CMK (cell line): ENCODE measurements at places on chromosomes 11 and 22.

DNA sequence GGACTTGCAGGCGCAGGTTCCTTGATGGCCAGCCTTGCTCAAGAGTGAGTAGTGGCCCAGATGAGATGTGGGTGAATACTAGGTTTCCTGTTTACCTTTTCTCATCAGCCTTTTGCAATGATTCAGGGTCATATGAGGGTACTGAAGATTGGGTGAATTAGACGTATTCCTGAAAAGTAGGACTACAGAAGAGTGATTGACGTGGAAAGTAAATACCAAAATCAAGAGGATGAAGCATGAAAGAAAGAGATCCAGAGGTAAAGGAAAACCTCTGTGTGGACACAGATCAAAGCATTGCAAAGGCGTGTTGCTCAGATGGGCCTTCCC is 59.9 kb downstream of the CYB5R2 start:
- DNase-seq = no peak

DNA sequence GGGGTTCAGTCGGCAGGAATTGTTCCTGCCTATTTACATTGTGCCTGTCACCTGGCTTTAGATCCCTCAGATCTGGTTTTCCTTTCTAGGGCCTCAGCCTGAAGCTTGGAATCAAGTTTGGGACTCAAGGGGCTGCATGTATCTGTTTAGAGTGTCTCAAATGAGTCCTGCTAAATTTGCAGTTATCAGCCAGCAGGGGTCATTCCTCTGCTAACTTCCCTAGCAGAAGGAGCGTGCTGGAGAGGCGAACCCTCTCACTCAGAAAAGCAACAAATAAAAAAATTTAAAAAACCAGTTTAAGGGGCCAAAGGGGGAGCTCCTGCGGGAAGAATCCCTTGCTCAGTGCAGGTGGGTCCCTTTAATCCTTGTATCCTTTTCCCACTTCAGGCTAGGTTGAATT is 1220.2 kb downstream of the JRKL start:
- no peak for DNase-seq

DNA sequence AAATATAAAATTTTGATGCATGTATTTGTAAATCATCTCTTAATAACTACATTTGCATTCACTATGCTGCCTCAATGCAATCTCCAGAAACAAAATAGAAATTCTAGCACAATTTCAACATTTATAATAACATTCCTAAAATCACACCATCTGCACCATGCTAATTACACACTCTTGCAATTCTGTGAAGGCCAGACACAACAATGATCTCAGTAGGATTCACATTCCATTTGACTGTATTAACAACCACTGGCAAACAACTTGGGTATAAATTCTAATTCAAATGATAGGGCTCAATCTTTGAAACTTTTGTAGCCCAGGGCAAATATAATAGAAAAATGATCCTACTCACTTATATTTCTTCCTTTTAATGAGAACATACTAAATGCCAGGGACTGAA is 25.9 kb downstream of the RAB6A start:
- no peak for DNase-seq

DNA sequence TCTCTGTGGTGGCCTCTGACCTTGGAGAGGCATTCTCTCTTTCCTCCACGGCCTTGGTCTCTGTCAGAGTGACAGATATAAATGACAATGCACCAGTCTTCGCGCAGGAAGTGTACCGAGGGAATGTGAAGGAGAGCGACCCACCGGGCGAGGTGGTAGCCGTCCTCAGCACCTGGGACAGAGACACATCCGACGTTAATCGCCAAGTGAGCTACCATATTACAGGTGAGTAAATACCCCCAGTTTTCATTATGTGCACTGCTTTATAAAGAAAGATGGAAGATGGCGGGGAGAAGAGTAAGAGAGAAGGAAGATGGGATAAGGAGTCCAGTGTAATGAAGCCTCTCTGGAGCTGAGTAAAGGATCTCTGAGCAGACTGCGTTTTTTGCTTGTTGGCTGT is 167.8 kb upstream of the MTNR1B start:
- no peak for DNase-seq

DNA sequence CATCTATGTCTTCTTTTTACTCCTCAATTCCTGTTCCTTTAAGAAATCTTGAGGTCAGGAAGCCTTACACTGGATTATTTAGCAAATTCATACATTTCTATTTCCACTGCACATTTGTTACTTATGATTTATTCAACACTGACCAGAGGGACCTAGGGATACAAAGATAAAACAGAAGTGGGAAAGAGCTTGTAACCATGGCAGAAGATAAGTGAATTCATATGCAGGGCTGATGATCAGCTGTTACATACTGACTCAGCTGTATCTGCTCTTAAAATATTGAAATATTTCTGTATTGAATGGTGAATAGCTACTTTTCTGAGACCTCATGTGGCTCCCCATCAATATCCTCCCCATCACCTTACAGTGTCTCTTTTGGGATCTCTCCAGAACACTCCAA is 25.2 kb downstream of the HORMAD2 start:
- no peak for DNase-seq

GRCh38 chr11:115623021-115623451 is 118.8 kb upstream of the CADM1 start:
- no peak for DNase-seq

- no peak for DNase-seq
These were observed 836.4 kb downstream of the TBC1D22A start for GRCh38 chr22:47598864-47599263.

DNA sequence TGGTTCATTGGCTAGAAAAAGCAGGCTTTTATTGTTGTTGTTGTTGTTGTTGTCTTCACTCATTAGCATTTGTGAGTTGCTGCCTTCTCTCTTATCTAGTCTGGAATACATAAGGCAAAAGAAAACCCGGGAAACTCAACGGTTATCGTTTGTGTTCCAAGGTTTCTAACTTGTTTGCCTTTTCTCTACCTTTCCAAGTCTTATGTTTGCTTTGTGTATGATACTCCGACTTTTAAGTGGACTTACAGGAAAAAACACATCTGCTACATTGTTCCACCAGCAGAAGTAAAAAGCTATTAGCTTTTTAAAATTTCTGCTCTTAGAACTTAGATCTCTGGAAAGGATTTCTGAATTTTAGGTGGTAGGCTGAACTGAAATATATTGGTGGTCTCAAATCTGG is 27.0 kb upstream of the HIKESHI start:
- DNase-seq = no peak

DNA sequence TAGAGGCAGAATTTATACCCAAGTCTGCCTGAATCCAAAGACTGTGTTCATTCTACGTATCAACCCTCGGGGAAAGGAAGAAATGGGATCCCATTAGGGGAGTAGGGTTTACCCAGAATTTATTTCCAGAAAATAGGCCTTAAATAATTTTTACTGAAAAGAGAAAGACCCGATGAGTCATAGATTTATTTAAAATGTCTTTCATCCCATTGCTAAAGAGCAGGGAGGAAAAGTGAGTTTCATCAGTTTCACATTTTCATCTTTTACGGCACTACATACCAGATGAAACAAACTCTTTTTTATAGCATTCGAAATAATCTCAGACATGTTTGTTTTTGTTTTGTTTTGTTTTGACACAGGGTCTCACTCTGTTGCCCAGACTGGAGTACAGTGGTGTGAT is 31.3 kb downstream of the SLC1A2 start:
- DNase-seq = no peak

- no peak for DNase-seq
These were observed 10.1 kb downstream of the ZBTB44 start for GRCh38 chr11:130304651-130305050.

- DNase-seq = no peak
These were observed 13.6 kb downstream of the ADM start for GRCh38 chr11:10318527-10318802.

GRCh38 chr11:36233204-36233603 is 56.0 kb downstream of the COMMD9 start:
- no peak for DNase-seq

GRCh38 chr22:24054356-24054755 is 43.3 kb downstream of the CABIN1 start:
- DNase-seq = no peak

DNA sequence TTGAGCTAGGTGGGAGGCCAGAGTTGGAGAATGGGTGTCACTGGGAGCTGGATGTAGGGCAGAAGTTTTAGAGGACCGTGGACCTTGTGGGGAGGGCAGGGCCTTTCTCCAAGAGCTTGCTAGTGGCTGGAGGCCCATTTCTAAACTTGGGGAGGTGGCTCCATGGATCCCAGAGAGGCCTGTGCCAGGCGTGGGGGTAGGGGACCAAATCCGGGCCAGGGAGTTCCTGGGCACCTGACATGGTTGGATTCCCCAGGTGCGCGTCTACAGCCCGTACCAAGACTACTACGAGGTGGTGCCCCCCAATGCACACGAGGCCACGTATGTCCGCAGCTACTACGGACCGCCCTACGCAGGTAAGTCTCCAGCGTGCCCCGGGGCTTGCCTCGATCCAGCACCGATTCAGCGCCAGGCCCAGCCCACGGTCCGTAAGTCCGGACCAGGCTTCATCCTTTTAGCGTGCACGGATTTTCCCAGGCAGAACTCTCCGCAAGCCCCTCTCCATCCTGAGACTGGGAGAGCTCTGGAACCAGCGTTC is 14.2 kb downstream of the PLEKHB1 start:
- DNase-seq = no peak

DNA sequence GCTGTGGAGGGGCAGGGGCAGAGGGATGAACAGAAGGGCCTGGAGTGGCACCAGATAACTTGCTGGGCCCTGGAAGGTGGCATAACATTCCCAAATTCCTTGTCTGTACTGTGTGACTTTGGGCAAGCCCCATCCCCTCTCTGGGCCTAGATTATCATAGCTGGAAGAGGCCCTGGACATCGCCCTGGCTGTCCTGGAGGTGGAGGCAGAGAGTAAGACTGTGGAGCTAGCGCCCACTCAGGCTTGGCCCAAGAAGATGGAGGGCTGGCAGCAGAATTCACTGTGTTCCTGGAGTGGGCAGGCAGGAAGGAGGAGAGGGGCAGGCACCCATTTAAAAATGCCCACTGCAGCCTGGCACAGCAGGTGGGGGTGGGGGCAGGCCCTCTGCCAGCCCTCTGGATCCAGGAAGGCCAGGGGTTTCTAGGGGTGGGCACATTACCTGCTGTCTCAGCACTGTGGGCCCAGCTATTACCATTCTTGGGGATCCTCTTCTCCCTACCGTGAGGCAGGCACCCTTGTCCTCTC is 22.6 kb downstream of the ARHGEF17 start:
- DNase-seq = no peak

GRCh38 chr11:8271106-8271886 is 7.6 kb upstream of the LMO1 start:
- DNase-seq = no peak

GRCh38 chr11:86469491-86470388 is 95.1 kb downstream of the CCDC81 start:
- DNase-seq = no peak

GRCh38 chr11:45096636-45097035 is 49.8 kb upstream of the PRDM11 start:
- no peak for DNase-seq

DNA sequence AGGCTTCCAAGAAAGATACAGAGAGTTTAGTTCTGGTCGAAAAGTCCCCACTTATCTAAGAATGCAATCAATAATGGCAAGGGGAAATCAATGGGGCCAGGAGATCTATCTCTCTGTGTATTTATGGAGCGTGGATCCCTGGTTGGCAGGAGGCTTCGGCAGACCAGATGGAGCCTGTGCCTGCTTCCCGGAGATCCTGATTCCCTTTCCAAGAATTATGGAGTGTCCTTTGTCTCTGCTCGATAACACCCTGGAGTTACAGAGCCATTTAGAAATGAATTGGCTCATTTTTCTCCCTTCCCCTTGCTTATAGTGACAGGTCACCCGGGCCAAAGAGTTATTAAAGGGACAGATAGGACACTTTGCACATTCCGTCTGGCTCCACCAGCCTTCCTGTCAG is 92.4 kb downstream of the ISX start:
- DNase-seq = no peak

GRCh38 chr11:21944577-21944976 is 248.3 kb upstream of the ANO5 start:
- no peak for DNase-seq

GRCh38 chr22:28375761-28376534 is 303.7 kb downstream of the TTC28 start:
- no peak for DNase-seq

- DNase-seq = no peak
These were observed 5.3 kb upstream of the NAP1L4 start for GRCh38 chr11:2997406-2997805.

- no peak for DNase-seq
These were observed 59.9 kb upstream of the RRAS2 start for GRCh38 chr11:14418801-14419417.

DNA sequence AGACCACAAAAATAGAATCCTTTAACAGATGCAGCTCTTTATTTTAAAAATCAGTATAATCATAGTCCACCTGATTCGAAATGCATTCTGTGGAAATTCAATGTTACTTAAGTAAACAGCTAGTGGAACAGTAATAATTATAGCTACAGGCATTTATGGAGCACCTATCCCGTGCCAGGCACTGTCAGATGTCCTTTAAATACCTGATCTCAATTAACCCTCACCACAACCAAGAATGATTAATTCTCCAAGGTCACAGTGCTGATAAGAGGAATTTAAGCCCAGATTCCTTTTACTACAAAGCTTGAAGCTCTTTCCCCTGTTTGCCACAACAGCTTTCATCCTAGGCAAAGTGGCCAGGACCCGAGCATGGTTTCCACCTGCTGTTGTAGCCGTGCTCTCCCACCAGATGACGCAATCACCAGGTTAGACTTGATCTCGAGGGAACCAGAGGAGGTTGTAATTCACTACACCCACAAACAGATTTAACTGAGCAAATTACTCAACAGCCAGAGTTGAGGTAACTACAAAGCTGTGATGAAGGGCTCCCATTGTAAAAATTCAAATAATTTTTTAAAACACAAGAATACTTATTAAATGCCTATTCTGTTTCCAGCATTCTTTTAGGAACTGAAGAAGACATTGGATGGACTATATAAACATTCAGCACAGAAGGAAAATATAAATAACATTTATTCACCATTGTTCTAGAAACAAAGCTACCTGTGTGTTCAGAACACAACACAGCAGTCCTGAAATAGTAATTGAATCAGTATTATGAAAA is 10.3 kb downstream of the PRDM10 start:
- DNase-seq = no peak

DNA sequence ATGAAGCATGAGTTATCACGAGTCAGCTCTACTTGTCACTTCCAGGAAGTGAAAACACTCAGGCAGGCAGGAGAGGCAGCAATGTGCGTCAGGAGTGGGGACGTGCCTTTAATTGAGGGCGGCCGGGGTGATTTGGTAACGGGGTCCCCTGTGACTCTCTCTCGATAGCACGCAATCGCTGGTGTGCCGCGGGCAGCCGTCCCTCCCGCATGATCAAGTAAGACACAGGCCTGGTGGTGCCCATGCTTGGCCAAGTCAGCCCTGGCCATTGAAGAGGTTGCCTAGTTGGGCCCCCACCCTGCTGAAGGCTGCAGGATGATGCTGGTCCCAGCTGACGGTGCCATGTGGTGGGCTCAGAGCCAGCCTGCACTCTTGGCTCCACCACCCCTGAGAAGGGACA is 29.7 kb downstream of the CACNG2 start:
- no peak for DNase-seq

GRCh38 chr11:111363985-111364384 is 15.1 kb downstream of the POU2AF1 start:
- no peak for DNase-seq
